ENCODE measurements at places on chromosomes 4 and X. TPM values are rescaled to one million over a fixed set of nuclear protein-coding genes. Genes with fewer than 3 reads are reported as not detected.

The TEX13D gene
- total RNA-seq, result 0.07 TPM

The TGIF2LX gene
- total RNA-seq, result not detected

The HSFX3 gene
- total RNA-seq, result not detected

The NEUROG2 gene
- total RNA-seq, result 0.14 TPM

The PRSS12 gene
- not detected for total RNA-seq

The MTHFD2L gene
- total RNA-seq, result 5.3 TPM

The NHS gene
- total RNA-seq, result 8.9 TPM

The BANK1 gene
- 0.17 TPM for total RNA-seq

The EDA2R gene
- total RNA-seq, result 5.8 TPM

The PAGE2B gene
- 0.48 TPM for total RNA-seq

The ASMT gene
- not detected for total RNA-seq

The NUDT10 gene
- 1.2 TPM for total RNA-seq

The DCK gene
- total RNA-seq, result 32.1 TPM

The CT47B1 gene
- total RNA-seq, result not detected

The GAGE2A gene
- not detected for total RNA-seq

The NLGN3 gene
- 0.60 TPM for total RNA-seq

The JADE3 gene
- total RNA-seq, result 1.4 TPM

The AWAT2 gene
- total RNA-seq, result not detected

The DUSP9 gene
- not detected for total RNA-seq

The MAOA gene
- total RNA-seq, result 0.27 TPM

The XKRX gene
- 0.64 TPM for total RNA-seq
